ENCODE measurements at places on chromosomes 1 and 21. TPM values are rescaled to one million over a fixed set of nuclear protein-coding genes. Genes with fewer than 3 reads are reported as not detected.

SPRR1A gene
- total RNA-seq: not detected

TMEM81 gene
- 0.73 TPM for total RNA-seq

F5 gene
- not detected for total RNA-seq

CASQ1 gene
- not detected for total RNA-seq

PRR9 gene
- not detected for total RNA-seq

GSTM2 gene
- total RNA-seq: 31.9 TPM

RHD gene
- not detected for total RNA-seq

APOBEC4 gene
- total RNA-seq: not detected

DNAJC28 gene
- 1.5 TPM for total RNA-seq

FCRL2 gene
- not detected for total RNA-seq
